ACHN (cell line): ENCODE measurements at places on chromosomes 2 and 18.

GRCh38 chr2:234435836-234436481 is 60.9 kb downstream of the ARL4C start:
- DNase-seq, result no peak

DNA sequence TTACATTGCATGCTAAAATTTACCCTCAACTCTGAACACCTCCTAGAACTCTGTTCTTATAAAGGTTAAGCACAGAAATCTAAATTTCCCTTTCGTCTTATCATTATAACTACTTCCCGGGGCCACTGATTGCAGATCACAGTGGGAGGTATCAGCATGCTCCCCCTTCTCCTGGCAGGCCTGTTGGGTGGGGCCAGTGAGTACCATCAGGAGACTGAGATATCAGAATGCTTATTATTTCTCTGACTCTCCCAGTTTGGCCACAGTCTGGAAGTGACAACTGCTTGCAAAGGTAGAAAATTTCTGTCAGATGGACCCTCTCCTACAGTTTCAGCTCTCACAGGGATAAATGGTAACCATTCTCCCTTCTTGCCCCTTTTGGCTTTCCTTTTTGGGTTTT is 62.6 kb downstream of the DSEL start:
- DNase-seq, result no peak

DNA sequence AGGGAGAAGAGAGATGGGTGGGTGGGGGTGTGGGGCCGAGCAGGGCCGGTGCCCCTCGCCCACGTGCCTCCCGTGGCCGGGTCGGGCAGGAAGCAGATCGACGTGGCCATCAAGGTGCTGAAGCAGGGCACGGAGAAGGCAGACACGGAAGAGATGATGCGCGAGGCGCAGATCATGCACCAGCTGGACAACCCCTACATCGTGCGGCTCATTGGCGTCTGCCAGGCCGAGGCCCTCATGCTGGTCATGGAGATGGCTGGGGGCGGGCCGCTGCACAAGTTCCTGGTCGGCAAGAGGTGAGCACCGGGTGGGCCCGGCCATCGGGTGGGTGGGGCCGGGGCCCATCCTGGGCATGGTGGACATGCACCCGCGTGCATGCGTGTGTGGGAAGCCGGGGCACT is 21.8 kb downstream of the ZAP70 start:
- no peak for DNase-seq

DNA sequence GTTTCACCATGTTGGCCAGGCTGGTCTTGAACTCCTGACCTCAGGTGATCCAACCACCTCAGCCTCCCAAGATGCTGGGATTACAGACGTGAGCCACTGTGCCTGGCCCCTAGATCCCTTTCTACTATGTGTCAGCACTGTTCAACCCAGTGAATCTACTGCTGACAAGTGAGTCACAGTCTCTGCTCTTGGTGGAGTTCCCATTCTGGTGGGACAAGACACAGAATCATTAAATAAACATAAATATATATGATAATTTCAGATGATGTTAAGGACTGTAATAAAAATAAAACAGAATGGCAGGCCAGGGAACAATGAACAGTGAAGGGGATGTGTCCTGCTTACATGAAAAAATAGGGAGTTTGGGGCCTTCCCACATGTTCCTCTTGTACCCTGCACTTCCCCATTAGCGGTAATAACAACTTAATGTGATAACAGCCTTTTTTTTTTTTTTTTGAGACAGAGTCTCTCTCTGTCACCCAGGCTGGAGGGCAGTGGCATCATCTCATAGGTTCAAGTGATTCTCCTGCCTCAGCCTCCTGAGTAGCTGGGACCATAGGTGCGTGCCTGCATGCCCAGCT is 112.2 kb downstream of the CPO start:
- DNase-seq, result no peak

DNA sequence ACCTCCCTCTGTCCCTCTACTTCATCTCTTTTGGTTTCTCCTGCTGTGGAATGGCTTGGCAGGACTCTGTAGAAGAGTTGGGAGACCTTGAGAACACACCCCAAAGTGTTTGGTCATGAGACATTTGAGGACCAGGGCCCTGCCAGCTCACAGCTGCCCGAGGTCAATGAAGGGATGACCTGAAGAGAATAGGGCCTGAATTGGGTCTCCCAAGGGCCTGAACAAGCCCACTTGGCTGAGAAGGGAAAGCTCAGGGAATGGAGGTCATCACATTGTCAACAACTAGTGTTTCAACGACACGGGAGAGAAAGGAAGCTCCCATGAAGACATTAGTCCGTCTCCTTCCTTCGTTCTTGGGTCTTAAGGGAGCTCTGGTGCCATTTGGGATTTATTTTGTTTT is 52.8 kb downstream of the TTC32 start:
- no peak for DNase-seq

DNA sequence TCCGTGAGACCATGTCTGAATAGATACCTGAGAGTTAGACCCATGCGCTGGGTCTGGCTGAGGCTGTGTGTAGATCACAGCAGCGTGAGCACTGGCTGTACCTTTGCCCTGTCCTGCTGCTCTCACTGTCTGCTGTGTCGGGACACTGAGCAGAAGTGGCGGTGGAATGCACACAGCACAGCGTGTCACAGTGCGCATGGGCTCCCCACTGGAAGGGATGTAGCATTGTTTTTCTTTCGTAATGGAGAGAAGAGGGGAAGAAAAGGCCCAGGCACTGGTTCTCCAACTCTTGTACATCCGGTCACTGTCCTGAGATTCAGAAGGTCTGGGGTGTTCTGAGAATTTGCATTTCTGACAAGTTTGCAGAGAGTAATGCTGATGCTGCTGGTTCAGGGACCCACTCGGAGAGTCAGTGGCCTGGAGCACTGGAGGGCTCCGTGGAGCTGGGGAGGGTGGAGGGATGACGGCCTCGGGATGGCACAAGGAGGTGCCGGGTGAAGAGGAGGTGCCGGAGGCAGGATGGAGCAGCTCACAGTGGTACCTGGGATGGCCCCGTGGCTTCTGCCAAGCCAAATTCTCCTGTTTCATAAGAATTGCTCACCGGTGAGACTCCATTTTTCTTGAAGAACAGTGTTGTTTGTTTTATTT is 252.8 kb downstream of the LDLRAD4 start:
- no peak for DNase-seq

GRCh38 chr2:232562515-232563151 is 12.1 kb downstream of the EIF4E2 start:
- DNase-seq, result no peak

- no peak for DNase-seq
Observed at GRCh38 chr2:186693446-186693832, 421 bp upstream of the FAM171B start.

DNA sequence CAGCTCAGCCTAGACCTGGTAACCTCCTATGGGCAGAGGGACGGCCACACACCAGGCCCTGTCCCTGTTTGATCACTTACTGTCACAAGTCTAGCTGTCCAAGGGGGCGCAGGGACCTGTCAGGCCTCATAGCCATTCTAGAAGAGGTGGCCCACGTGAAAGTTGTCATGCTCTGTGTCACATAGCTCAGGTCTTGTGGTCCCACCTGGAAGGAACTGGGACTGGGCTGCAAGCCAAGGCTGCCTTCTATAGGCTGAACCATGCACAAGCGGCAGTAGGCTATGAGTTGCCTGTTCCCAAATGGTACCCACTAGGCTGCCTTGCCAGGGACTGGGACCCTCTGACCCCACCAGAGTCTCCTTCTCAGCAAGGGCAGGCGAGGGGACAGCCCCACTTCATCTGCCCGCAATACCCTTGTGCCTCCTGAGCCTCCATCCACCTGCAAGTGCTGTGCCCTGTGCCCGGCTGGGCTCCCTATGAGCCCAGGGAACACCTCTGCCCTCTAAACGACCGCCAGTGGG is 177.5 kb downstream of the ANAPC1 start:
- DNase-seq, result no peak

- DNase-seq, result no peak
Observed at GRCh38 chr18:45739848-45740247, 15.9 kb downstream of the SLC14A1 start.

GRCh38 chr2:160564591-160564990 is 71.0 kb upstream of the RBMS1 start:
- no peak for DNase-seq

GRCh38 chr2:107466984-107467773 is 359.5 kb upstream of the RGPD4 start:
- no peak for DNase-seq

DNA sequence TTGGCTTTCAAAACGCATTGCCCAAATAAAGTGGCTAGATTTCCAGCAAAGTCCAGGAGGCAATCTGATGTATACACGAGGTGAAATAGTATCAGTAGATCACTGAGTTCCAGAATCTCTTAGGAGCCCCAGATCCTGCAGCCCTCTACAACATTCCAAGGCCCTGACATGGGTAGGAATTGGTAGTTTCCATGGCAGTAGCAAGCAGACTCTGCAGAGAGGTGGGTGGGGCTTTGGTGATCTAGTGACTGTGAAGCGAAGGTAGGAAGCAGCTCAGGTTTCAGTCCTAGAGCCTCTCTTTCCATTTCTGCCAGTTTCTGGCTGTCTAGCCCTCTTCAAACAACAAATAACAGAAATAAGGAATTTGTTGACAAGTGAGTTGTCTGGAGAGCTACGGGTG is 13.8 kb upstream of the SGPP2 start:
- DNase-seq, result no peak

- no peak for DNase-seq
Observed at GRCh38 chr2:237305579-237305978, 108.4 kb downstream of the COL6A3 start.

- DNase-seq, result no peak
Observed at GRCh38 chr2:109398366-109399015, 215.3 kb downstream of the SEPTIN10 start.

DNA sequence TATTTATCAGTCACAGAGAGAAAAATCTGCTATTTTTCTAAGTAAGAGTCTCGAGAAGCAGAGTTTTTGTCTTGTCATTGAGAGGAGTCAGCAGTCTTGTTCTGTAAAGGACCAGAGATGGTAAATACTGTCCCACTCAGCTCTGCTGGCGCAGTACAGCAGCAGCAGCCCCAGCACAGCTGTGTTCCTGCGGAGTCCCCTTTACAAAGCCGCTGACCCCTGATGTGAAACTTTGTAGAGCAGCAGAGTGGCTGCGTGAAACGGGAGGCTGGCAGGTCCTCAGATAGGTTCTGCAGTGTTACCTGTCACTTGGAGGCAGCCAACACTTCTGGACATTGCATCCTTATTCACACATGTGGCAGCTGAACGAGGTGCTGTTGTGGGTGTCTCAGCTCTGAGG is 45.2 kb downstream of the TMEM185B start:
- no peak for DNase-seq

DNA sequence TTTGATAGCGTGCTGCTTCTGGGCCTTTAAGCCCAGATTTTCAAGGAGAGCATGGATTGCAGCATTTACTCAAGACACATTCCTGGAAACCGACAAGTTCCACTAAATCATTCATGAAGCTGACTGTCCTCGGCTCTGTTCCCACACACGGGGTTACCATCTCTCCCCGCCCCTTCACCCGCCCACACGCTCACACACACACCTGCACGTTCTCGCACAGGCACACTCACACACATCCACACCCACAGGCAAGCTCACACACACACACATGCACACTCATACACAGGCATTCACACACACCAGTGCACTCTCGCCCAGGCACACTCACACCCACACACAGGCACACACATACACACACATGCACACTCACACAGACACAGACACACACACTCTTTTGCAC is 150.0 kb upstream of the AGAP1 start:
- DNase-seq, result no peak

- DNase-seq, result no peak
Observed at GRCh38 chr2:71559828-71560637, 106.7 kb downstream of the DYSF start.

DNA sequence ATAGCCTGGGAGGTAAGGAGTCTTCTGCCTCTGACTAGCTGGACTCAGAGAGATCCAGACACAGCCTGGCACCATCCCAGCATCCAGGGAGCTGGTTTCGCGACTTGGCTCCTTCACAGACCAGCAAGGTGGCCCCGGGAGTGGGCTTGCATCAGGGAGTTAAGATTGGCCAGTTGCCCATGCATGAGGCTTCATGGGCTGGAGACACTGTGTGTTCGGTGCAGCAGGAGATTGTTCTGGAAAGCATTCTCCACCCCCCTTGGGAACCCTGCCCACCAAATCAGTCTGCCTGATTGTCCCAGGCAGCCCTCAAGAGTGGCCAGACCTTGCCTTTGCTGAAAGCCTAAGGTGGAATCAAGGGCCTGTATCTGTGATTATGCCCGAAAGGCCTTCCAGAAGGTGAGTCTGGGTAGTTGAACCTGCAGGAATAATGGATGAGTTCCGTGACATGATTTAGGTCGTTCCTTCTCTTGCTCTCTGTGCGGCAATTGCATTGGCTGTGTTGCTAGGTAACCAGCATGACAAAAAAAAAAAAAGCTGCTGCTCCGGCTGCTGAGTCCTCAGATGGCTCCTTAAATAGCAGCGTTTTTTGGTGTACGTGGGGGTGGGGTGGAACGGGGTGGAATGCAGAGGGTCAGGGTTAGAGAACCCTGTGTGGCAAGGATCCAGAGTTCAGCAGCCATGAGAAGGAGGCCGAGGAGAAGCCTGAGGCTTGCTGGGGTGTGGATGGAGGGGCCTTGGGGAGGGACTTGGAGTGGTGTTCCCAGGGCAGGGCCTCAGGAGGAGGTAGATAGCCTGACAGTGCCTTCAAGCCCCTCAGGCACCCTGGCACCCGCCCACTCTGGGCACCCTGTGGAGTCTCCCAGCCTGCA is 93.0 kb upstream of the MCFD2 start:
- DNase-seq, result no peak

DNA sequence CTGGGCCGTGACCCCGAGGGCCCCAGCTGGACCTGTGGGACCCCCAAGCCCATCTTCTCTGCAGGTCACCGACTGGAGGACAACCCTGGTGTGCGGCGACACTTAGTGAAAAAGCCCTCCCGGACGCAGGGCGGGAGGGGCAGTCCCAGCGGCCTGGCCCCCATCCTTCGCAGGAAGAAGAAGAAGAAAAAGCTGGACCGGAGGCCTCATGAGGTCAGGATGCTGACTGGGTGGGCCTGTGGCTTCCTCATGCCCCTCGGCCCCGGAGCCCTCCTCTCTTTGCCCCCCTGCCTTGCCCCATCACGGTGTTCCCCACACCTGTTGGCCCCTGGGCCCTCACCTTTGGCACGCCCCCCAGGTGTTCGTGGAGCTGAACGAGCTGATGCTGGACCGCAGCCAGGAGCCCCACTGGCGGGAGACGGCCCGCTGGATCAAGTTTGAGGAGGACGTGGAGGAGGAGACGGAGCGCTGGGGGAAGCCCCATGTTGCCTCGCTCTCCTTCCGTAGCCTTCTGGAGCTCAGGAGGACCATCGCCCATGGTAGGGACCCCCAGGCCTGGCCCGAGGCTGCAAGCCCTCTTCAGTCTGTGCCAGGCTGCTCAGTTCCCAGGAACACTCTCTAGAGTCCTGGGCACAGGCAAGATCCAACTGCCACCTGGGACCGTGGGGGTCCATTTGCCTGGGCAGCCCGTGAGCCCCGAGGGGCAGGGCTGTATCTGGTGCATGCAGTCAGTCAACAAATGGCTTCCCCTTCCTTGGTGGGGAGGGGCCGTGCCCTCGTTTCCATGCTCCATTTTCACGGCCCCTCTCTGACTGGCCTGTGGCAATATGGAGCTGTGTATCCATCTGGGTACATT is 4.7 kb downstream of the SLC4A3 start:
- DNase-seq, result no peak

- DNase-seq, result peak; percentile 83
Observed at GRCh38 chr2:86283411-86284030, 53.9 kb downstream of the REEP1 start.

GRCh38 chr2:182763311-182763912 is 47.4 kb downstream of the DNAJC10 start:
- peak; percentile 66 for DNase-seq

GRCh38 chr2:85377083-85377482 is 22.5 kb downstream of the ELMOD3 start:
- DNase-seq, result no peak

GRCh38 chr2:94994914-94995552 is 30.5 kb upstream of the MAL start:
- no peak for DNase-seq

GRCh38 chr18:48788373-48788772 is 162.4 kb downstream of the SMAD7 start:
- no peak for DNase-seq
